ENCODE measurements at places on chromosomes 4 and X. TPM values are rescaled to one million over a fixed set of nuclear protein-coding genes. Genes with fewer than 3 reads are reported as not detected.

GRCh38 chrX:12970691-12971202 lies 4.2 kb upstream of the TMSB4X start:
- DNase-seq, result peak; percentile 28

The ITIH6 gene
- total RNA-seq, result not detected

The USP17L19 gene
- total RNA-seq, result not detected

GRCh38 chr4:181330654-181331201 lies 912.5 kb upstream of the TENM3 start:
- no peak for DNase-seq
